Omental fat pad (tissue), 4 donors: ENCODE measurements at places on chromosomes 16 and 17.
A peak's percentile ranks its signal among the peaks of the same experiment; 100 is the strongest.

- no peak for DNase-seq
Observed at GRCh38 chr17:76537578-76538280, at the start of gene CYGB. CYGB (minus strand) TSS chr17:76537709; CDS start chr17:76537542, 167 bp downstream.

DNA sequence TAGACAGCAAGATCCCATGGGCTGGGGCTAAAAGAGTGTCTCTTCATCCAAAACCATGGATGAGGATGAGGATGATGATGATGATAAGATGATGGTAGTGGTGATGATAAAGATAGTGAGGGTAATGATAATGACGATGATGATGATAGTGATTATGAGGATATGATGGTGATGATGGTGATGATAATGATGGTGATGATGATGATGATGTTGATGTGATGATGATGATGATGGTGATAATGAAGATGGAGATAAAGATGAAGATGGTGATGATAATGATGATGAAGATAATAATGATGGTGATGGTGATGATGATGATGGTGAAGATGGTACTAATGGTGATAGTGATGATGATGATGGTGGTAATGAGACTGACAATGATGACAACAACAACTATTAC lies 299.5 kb downstream of the NPIPA8 start:
- no peak for DNase-seq

DNA sequence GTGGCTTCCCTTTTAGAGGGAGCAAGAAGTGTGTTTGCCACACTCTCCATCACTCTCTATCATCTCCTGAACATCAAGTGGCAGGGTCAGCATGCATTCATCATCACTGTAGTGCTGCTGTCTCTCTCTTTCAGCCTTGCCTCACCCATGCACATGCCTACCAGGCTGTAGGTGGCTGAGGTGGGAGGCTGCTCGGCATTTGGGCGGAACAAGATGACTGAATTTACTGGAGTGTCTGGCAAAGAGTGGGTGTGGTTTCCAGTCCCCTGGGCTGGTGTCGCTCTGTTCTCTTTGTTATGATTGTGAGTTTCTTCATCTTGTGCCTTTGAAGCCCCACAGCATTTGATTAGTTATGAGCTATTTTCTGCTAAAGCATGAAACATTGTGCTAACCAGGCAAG lies 541.9 kb upstream of the EEF2KMT start:
- DNase-seq, result no peak

- DNase-seq, result no peak
Observed at GRCh38 chr17:11986179-11986941, 10.9 kb downstream of the ZNF18 start.

DNA sequence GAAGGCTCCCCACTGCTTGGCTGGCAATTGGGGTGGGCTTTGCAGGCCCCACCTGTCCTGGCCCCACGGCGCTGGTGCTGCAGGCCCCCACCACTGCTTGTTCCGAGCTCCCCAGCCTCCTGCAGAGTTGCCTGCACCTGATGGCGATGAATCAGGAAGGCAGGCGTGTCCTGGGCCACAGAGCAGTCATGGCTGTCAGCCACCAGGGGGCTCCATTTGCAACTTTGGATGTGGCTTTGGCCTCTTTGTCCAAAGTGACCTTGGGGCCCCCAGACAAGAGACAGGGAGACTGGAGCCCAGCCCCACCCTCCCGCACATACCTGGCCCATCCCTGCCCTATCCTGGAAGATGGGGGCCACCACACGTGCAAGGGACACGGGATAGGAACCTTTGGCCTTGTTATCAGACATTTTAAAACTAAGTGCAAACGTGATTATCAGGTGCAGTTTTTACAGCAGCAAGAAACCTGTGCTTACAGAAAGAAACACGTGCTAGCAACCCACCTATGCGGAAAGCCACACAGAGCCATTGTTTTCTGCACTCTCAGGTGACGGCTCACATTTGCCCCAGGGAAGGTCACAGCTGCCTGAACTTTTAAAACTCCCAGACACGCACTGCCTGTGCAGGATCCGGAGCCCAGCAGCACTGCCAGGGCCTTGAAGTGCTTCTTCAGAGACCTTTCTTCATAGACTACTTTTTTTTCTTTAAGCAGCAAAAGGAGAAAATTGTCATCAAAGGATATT lies at the start of gene DNASE1:
TSS of gene DNASE1 (plus strand) at position 443 of the 743 bp plus-strand sequence. CDS start 683 bp downstream, outside the sequence.
- DNase-seq, result no peak

DNA sequence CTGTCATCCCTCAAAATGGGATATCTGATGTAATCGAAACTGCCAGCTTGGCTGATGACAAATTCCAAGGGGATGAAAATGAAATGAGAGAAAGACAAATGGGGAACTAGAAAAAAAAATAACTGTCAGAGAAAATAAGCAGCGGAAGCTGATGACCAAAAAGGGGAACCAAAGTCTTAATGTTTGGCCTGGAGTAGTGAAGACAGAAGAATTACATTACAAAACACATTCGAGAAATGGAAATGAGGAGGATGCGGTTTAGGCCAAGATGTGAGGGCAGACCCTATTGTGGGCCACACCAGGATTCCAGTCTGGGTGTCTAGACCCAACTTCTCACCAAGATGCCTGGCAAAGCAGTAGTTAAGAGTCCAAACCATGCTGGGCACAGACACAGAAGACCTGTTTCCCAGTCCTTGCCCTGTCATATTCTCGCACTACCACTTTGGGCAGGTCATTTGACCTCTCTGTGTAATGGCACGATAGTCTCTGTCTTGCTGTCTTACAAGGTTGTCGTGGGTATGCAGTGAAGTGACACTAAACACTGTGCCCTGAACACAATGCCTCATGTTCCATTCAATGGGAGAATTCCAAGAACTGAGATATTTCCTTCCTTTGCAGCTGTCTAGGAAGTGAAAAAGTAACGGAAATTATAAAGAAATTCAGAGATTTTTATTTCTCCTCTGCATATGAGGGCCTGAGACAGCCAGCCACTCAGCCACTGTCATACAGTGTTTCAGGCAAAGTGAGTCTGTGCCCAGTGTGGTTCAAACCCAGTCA lies 12.3 kb upstream of the CCL2 start:
- DNase-seq, result no peak

DNA sequence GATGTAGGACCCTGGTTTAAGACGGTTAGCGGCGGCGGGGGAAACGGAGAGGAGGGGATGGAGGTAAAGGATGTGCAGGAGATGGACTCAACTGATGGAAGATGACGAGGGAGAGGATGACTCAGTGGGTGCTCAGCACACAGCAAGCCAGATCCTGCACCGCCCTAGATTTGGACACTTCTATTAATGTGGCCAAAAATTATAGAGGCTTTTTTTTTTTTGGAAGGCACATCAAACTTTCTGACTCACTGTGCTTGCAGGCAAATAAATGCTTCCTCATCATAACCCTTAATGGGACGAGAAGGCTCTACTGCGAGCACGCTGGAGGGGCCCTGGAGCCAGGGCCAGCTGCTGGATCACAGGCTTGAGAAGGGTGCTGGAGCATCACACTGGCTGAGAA lies 36.0 kb downstream of the RTN4RL1 start:
- peak; percentile 42 for DNase-seq

DNA sequence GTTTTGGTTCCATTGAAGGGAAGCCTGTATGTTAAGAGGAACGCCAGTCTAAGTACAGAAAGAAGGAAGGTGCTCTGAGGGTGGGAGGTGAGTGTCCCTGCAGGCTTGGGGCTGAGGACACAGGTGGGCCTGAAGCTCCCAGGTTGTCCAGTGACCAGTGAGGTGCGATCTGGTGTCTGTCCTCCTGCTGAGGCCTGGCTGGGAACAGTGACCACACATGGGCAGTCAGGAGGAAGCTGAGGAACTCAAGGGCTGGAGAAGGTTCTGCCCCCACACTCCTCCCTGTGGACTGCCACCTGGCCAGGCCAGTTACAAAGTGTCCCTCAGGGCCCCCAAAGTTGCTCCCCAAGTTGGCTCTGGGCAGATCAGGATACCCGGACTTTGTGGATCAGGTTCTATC lies 102.1 kb downstream of the N4BP1 start:
- no peak for DNase-seq

DNA sequence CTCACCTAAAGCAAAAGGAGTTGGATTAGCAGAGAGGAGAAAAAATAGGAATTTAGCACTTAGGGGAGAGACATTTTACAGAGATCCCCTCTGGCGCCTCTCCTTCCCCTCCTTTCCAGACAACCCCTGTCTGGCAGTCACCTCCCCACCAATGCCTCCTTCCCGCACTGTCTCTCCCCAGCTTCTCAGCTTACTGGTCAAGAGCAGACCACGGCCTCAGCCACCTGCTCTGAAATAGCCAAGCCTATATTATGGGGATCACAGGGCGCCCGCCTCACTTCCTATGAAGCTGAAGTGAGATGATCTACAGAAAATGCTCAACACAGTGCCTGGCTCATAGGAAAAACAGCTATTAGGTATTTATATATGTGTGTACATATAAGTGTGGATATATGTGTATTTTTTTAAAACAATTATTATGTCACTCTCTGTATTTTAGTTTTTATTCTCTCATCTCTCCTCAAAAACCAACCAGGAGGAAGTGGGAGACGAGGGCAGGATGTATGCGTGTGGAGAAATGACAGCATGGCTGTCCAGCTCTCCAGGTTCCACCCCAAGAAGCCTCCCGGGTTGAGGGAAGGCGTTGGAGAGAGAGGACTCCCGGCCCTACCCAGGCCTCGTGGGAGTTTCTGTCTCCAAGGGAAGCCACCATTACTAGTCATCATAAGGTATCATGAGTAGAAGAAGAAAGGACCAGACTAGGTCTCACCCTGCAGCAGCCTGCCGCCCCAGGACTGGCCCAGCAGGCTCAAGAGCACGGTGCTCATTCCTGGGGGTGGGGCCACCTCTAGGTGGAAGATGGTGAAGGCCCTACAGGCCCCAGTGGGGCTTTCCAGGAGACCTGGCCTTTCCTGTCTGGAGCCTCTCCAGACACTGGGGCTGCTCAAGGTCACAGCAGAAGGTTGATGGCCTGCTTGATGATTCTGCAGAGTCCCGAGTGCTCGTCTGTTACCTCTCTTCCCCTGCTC lies 27.2 kb downstream of the MAP3K14 start:
- DNase-seq, result no peak

- no peak for DNase-seq
Observed at GRCh38 chr16:82801361-82801760, 174.6 kb downstream of the CDH13 start.

DNA sequence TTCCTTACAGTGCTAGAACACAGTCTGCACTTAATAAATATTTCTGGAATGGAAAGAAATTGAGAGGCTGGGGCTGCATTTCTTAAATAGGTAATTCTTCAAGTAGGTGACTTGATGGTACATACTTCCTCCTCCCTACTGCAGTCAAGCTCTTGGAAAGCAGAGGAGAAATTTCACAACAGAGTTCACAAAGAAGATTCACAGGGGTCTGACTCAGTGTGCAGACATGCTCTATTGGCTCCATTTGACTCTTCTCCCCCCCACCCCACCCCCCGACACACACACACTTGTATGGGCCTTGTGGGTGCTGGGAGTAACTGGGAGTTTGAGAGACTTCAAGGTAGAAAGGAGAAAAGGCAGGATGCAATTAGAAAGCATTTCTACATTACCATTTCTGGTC lies 6.2 kb upstream of the MYOCD start:
- no peak for DNase-seq

DNA sequence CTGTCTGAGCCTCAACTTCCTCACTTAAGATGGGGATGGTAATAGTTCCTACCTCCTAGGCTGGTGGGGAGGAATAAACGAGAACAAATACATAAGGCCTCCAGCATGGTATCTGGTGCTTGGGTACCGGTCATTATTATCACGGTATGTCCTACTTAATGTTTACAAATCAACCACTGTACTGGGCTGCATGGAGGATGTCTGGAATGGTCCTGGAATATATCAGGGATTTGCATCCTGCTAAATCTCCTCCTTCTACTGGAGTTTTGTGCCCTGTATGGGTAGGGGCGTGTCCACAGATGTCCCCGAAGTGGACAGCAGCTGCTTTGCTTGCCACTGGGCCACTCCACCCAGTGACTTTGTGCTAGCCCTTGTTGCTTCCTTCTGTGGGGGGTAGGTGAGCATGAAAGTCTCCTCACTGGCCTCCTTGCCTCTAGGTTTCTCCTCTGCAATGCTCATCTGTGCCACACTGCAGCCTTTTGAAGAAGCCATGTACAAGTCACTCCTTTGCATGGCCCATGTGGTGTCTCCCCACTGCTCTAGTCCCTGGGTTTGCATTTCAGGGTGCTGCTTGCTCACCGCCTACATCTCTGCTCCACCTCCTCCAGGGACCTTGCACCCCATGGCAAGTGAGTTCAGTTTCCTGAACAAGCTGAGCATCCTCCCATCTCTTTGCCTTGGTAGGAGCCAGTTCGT lies 2.2 kb upstream of the CMIP start:
- no peak for DNase-seq

DNA sequence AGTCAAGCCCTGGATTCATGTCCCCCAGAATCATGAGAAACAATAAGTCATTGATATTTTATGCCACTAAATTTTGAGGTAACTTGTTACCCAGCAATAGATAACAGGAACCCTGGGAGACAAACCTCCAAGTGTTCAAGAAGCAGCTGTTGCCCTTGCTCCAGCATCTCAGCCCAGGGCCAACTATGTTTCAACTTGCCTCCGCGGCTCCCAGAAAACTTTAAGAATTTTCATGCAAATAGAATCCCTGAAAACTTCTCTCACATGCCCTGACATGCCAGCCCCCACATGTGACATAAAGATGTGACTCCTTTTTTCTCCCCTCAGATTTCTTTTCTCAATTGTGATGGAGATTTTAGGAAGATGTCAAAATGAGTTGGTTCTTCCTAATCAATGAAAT lies 22.8 kb downstream of the LYRM9 start:
- DNase-seq, result no peak

DNA sequence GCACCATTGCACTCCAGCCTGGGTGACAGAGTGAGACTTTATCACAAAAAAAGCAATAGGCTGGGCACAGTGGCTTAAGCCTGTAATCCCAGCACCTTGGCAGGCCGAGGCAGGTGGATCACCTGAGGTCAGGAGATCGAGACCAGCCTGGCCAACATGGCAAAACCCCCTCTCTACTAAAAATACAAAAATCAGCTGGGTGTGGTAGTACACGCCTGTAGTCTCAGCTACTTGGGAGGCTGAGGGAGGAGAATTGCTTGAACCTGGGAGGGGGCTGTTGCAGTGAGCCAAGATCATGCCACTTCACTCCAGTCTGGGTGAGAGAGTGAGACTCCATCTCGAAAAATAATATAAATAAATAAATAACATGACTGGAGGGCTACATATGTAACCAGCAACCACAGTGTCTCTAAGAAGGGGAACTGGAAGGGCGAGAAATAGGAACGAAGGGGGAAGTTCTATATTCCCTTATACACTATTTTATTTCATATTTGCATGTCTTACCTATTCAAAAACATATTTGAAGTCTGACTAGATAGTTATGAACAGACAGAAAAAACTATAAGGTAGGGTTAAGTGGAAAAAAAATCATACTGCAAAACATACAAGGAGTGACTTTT lies 25.9 kb downstream of the MYH11 start:
- no peak for DNase-seq
